Islet precursor cell (in vitro differentiated cells): ENCODE measurements at places on chromosomes 7 and 10.

DNA sequence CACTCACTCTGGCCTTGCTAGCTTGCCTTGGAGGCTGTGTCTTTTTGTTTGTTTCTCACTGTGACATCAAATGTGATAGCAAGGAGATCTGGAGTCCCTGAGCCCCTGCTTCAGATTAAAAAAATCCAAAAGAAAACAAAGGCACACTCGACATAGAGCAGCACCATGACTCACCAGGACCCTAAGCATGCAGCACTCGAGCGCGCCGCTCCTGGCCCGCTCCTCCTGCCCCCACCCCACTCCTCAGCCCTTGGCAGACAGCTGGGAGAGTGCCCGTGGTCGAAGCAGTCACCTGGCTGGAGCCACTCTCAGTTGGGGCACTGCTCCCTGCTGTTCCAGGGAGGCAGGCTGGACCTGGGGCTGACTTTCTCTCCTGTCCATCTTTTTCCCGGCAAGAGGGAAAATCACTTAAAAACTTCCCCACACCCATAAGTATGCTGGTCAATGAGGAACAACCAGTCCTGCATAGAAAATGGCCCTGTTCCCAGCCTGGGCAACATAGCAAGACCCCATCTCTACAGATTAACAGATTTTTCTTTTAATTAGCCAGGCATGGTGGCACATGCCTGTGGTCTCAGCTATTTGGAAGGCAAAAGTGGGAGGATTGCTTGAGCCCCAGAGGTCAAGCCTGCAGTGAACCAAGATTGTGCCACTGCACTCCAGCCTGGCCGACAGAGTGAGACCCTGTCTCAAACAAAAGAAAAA lies 128.4 kb downstream of the PAXIP1 start:
- no peak for DNase-seq

DNA sequence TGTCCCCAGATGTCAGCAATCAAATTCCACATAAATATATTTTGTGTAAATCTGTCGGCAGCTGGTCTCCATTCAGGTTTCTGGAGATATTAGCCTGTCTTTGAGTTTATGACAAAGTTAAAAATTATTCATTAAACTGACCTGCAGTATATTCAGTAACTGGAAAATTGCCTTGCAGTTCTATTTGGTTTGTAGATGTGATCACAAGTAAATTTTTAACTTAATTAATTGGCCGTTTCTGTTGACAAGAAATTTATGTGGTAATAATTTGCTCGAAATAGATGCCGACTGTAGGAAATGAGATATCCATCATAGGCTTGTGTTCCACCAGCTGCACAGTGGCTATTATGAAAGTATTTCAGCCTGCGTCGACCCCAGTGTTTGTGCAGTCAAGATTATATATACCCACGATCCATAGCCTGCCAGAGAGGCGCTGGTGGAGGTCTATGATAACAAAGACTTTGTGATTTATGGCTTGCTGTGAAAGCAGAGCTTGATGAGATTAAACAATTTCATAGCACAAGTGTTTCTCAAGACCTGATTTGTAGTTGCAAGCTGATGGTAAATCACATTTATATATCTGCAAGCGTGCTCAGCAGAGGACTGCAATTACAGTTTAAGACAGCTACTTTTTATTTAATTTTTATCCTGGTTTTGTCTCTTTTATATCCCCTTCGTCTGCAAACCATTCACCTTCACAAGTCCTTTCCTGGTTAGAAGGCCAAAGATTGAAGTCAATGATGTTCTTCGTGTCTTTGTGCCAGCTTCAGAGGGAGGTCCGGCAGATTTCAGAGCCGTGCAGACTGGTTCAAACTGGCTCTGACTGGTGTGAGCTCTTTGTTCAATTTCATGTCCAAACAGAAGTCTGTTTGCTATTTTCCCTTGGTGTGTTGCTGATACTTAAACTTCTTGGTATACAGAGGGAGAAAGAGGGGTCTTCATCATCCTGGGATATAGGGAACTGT lies 850.9 kb downstream of the LRMDA start:
- DNase-seq = no peak

DNA sequence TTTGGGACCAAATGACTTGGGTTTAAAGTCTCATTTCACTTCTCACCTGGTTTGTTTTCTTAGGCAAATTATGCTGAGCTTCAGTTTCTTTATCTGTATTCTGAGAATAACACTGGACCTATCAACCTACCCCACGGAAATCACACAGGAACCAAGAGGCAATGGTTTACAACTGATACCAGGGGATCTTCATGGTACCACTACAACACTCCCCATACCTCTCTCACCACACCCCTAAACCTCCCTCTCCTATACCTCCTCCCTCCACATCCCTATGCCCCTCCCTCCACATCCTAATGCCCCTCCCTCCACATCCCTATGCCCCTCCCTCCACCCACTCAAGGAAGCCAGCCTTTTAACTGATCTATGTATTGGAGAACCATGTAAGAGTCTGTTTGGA lies 9.9 kb downstream of the FAM204A start:
- DNase-seq = no peak

DNA sequence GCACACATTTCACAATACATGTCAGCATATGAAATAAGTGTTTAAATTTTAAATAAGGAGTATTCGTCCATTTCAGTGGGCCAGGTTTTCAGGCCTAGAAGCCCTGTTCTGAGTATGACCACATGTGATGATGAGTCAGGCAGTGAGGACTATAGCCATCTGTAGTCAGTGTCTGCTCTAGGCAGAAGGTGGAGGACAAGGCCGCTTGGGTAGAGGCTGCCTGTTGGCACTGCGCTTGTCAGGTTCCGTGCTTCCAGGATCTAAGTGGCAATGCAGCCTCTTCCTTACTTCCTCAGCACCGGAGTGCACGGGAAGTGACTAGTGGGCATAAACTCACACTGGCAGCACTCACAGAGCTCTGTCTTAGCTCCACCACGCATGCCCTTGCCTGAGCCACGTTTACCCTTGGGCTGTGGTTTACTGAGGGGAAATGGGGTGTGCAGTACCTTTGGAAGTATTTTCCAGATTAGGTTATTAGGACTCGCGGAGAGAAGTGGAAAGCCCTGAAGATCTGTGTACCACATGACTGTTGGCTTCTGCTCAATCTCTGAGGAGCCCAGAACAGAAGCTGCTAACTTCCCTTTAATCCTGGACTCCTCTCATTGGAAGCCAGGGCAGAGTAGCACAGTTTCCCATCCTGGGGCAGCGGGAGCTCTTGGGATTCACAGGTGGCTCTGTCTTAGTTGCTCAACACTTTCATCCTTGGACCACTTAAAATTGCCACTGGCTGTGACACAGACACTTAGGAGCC lies 87.5 kb upstream of the GJD4 start:
- no peak for DNase-seq

- DNase-seq = no peak
Measured at GRCh38 chr7:88151119-88151790, 68.6 kb downstream of the SRI start.

- peak; percentile 71 for DNase-seq
Measured at GRCh38 chr7:22697876-22698606, 29.0 kb upstream of the IL6 start.

DNA sequence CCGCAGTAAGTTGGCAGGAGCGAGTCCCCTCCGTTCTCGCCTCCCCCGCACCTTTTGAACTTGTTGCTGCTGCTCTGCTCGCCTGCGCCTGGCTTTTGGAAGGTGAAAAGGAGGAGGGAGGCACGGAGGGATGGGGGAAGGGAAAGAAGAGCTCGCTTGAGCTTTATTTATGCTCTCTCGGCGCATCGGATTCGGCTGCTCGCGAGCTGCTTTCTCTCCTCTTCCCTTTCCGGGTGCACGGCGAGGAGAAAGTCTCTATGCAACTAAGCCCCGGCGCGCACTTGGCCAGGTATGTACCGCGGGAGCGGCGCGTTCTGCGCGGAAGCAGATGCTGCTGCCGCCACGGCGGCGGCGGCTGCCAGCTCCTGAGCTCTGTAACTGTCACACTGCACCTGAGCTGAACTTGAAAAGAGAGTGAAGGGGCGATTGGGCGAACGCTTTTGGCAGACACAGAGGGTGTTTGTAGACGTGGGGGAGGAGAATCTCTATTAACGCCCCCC lies 551 bp downstream of the KCND2 start:
- peak; percentile 72 for DNase-seq

DNA sequence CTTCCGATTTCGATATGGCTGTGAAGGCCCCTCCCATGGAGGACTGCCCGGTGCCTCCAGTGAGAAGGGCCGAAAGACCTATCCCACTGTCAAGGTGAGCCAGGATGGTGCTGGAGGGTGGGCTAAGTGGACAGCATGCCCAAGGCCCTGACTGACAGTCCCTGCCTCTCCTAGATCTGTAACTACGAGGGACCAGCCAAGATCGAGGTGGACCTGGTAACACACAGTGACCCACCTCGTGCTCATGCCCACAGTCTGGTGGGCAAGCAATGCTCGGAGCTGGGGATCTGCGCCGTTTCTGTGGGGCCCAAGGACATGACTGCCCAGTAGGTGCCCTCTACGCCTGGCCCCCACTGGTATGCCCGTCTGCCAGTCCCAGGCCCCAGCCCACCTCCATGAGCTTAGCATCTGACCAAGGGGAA lies 1.2 kb downstream of the NFKB2 start:
- DNase-seq = no peak

DNA sequence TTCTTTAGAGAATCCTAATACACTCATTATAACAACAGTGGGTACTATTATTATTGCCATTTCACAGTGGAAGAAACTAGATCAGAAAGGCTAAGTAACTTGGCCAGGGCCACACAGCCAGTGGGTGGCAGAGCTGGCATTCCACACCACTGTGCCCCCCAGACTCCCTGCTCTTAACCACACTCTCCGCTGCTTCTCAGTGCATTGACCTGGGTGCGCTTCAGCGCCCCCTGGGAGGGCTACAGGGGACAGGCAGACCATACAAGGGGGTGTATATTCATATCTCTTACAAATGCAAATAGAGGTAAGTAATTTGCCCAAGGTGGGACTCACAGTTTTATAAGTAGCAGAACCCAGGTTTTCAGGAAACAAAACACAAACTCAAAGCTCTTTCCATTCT lies 77.0 kb upstream of the NMT2 start:
- DNase-seq = no peak

DNA sequence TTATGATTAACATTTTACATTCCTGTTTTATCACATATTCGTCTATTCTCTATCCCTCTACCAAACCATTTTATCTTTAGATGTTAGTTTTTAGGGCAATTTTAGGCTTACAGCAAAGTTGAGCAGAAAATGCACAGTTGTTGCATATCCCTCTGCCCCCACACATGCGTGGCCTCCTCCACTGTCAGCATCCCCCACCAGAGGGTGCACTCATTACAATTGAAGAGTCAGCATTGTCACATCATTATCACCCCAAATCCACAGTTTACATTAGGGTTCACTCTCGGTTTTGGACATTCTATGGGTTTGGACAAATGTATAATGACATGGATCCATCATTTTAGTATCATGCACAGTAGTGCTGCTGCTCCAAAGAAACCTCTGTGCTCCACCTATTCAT lies 86.4 kb downstream of the WDR37 start:
- no peak for DNase-seq

GRCh38 chr10:73494213-73494612 lies 1.6 kb downstream of the PPP3CB start:
- no peak for DNase-seq

DNA sequence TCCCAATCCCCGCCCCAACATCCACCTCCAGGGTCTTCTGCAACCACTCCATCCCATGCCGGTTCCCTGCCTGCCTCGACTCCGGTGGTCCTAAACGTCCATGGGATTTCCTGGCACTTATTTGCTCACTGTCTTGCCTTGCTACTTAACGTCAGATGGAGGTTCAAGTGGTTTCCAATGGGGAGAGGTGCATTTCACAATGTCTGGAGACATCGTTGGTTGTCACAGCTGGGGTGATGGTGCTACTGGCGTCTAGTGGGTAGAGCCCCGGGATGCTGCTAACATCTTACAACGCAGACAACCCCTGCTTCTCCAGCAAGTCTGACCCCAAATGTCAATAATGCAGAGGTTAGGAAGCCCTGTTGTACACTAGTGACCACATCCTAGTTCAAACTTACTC lies 82.9 kb upstream of the ANLN start:
- no peak for DNase-seq

DNA sequence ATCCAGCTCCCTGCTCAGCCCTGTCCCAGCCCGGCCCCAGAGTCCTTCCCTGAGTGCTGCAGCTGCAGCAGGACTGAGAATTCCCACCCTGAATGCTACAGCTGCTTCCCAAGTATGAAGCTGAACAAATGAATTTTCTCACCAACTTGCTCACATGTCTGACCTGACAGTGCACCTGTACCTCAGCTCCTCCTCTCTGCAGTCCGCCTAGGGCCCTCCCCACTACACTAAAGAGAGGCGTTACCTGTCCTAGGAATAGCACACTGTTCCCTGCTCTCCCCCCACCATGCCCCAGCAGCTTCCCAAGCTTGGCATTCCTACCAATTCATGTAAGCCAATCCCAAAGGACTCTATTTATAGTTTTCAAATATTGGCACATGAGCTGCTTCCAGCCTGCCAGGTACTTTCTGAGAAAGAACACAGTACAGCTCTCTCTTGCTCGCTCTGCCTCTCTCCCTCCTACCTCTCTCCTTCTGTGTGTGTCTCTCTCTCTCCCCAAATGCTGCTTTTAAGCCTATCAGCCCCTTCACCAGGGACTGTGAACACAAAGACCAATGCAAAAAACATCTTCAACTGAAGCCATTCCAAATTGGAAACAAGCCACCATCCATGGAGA lies 400.1 kb downstream of the TNS3 start:
- no peak for DNase-seq

- DNase-seq = no peak
Measured at GRCh38 chr10:61140765-61141392, 196.9 kb upstream of the RHOBTB1 start.

DNA sequence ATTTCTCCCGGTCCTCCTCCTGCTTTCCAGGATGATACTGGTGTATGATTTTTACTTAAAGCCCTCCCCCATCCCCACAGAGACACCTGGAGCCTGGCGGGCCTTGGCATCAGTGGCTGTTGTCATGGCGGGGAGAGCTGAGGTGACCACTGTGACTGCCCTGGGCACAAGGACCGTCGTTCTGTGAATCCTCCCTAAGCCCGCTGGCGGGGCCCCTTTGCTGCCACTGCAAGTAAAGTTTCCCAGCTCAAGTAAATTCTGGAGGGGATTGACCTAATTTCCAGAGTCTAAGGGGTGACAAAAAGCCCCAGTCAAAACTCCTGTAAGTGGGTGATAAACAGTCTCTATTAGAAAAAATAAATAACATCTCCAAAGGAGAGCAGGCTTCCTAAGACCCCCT lies 393.2 kb upstream of the PODXL start:
- peak; percentile 22 for DNase-seq

- DNase-seq = no peak
Measured at GRCh38 chr10:52284416-52285013, 29.6 kb upstream of the DKK1 start.

GRCh38 chr7:135815033-135815432 lies 66.4 kb upstream of the FAM180A start:
- DNase-seq = no peak

DNA sequence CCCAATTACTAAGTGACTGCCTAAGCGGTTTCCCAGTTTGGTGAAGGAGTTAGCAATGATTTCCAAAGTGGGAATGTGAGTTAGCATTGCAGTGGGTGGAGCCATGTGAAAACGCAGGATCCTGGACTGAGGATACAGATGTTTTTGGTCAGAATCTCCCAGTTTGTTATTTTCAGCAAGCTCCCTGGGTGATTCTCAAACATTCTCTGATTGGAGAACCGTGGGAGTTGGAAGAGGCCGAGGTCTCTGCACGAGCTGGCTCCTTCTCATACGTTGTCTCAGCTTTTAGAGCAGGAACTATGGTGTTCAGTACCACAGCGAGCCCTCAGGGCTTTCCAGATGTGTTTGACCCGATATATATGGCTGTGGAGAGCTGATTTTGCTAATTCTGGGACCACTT lies 396.5 kb upstream of the NPVF start:
- DNase-seq = no peak

GRCh38 chr7:33654676-33655075 lies 250.7 kb upstream of the BMPER start:
- no peak for DNase-seq

GRCh38 chr7:150874401-150875198 lies 22.3 kb downstream of the AOC1 start:
- DNase-seq = peak; percentile 14
